ENCODE measurements at places on chromosomes 5 and 9.
A peak's percentile ranks its signal among the peaks of the same experiment; 100 is the strongest.

GRCh38 chr9:137270929-137271695, 6.4 kb upstream of the TOR4A start:
- DNase-seq, result no peak

- no peak for DNase-seq
Observed at GRCh38 chr5:73531356-73531755, 33.1 kb downstream of the BTF3 start.

DNA sequence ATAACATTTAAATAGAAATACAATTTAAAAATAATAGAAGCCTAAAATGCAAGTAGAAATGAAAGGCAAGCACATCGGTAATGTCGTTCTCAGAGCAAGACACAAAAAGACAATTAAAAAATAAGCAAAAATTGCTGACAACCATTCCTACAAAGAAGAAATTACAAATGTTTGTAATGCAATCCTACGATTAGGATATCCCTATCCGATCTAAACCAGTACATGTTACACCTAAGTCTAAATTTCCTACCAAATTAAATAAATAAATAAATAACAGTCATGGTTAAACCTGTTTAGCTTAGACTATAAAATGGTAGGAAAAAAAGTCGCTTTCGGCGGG, 90.0 kb downstream of the ANXA2R start:
- no peak for DNase-seq

DNA sequence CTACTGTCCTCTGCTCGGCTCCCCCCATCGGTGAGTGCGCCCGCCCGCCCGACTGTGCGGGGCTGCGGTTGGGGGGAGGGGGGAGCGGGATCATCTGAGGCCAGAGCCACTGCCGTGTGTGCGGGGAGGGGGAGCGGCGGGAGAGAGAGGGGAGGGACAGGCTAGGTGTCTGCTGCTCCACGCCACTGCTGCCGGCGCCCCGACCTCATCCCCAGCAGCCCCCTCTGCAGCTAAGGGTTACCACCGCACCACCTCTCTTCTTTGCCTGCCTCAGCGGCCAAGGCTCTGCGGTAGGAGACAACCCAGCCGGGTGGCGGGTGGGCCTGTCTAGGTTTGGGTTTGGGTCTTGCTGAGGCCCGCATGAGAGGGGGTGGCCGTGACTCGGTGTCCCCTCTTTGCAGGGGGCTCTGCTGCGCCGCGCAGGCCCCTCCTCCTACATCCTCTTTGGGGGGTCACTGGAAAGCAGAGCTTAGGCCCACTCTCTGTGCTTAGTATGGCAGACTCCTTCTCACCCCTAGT, 670 bp upstream of the PURA start:
- DNase-seq, result no peak

GRCh38 chr5:163506095-163506457, 657 bp downstream of the MAT2B start:
- DNase-seq, result no peak

- no peak for DNase-seq
Observed at GRCh38 chr5:116650544-116650943, 75.9 kb upstream of the SEMA6A start.

DNA sequence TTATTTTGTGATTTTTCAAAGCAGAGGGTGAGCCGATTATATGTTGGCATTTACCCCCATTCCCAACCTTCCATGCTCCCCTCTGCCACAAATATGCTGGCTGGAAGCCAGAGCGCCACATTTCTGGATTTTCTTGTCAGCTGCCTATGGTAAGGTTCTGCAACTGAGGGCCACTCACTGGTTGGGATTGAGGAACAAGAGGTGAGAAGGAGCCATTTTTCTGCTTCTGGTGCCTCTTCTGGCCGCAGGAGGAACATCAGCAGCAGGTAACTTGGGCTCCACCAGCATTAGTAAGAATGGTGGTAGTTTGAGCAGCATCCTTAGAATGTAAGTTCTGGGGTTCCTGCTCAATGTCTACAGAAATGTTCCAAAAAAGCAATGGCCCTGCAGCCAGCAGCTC, 159.5 kb upstream of the MAST4 start:
- DNase-seq, result no peak

- no peak for DNase-seq
Observed at GRCh38 chr5:10157085-10157669, 92.5 kb downstream of the ATPSCKMT start.

- DNase-seq, result no peak
Observed at GRCh38 chr5:106094204-106094607, 1576.5 kb downstream of the EFNA5 start.

DNA sequence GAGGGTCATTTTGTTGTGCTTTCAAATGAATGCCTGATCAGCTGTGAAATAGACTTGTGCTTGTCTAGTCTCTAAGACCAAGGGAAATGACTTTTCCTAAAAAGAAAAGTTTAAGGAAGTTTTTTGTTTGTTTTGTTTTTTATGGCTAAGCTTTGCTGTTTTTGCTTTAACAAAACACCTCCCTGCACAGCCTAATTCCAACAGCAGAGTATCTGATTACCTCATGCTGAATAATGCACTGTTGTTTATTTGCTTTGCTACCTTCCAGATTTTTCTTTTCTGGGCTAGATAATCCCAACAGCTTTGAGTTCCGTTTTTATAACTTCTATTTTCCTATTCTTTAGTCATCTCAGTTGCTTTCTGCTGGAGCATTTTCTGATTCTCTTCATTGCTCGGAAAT, 95.8 kb downstream of the AOPEP start:
- no peak for DNase-seq

DNA sequence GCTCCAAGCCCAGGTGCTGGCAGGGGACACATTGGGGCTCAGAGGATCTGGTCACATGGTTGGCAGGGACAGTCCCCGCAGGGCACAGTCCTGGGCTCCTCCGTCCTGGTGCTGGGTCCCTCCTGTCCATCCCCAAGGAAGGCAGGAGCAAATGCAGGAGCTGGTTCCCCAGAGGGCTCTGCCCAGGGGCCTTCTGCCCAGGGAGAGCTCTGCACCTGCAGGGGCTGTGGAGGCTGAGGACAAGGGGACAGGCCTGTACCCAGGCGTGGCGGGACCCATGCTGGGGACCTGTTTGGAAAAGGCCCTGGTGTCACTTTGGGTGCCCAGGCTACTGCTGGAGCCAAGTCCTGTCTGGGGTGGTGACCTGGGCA, 7.2 kb downstream of the SPATA31E1 start:
- DNase-seq, result peak; percentile 27

DNA sequence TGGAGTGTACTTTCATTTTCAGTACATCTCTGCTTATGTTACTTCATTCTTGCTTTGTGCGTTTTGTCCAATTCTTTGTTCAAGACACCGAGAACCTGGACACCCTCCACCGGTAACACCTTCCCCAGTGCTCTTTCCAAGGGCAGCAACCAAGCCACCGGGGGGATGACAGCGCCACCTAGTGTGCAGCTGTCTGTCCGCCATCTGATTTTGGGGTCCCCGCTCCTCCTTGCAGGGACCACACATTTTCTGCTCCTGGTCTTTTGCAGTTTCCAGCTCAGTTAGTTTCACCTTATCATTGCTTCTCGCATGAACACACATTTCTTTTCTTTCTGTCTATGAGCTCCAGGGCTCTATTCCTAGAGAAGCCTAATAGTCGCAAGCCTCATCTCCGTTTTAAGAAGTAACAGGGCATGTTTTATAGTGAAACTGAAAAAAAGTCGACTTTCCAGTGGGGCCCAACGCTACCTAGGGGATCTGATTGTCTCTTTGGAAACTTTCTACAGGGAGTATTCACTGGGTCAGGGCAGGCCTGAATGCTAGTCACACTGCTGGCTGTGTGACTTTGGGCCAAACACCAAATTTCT, 152.1 kb downstream of the FSTL4 start:
- DNase-seq, result no peak

GRCh38 chr9:129245276-129245675, 67.2 kb upstream of the IER5L start:
- no peak for DNase-seq

- no peak for DNase-seq
Observed at GRCh38 chr5:157188270-157188669, 7.6 kb downstream of the ITK start.

DNA sequence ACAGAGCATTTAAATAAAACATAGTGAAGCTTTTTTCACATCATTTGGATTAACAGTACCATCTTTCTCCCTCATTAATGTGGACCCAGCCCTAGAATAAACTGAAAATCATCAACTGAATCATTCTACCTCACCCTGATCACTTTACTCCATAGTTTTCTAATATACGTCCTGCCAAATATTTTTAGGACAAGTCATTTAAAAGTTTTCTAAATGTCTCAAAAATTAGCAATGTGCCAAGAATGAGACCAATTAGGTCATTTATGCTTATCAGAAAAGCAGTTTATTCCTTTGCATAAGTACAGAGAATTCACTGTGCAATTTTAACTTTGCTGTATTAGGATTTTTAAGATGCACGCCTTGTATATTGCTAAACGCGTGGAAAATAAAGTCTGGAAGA, 284.4 kb downstream of the PIK3R1 start:
- no peak for DNase-seq

DNA sequence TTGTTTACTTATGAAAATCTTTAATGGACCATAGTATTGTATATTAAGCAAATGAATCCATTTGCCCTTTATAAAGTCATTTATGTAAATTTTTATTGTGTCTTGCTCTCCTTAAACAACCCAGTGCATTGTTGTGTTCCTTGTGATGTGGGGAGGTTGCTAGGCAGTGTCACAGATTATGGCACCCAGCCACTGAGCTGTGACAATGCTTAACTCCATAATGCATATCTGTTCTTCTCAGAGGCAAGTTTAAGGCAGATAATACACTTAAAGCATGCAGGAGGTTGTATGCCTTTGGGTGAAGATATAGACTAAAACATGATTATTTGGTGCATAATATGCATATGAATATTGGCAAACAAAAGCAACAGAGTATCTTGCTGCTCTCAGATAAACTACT, 269.6 kb upstream of the RIOK2 start:
- DNase-seq, result no peak
